Cerebellum (tissue), 4 donors: ENCODE measurements at places on chromosomes 5 and 9. TPM values are rescaled to one million over a fixed set of nuclear protein-coding genes. Genes with fewer than 3 reads are reported as not detected.

DNA sequence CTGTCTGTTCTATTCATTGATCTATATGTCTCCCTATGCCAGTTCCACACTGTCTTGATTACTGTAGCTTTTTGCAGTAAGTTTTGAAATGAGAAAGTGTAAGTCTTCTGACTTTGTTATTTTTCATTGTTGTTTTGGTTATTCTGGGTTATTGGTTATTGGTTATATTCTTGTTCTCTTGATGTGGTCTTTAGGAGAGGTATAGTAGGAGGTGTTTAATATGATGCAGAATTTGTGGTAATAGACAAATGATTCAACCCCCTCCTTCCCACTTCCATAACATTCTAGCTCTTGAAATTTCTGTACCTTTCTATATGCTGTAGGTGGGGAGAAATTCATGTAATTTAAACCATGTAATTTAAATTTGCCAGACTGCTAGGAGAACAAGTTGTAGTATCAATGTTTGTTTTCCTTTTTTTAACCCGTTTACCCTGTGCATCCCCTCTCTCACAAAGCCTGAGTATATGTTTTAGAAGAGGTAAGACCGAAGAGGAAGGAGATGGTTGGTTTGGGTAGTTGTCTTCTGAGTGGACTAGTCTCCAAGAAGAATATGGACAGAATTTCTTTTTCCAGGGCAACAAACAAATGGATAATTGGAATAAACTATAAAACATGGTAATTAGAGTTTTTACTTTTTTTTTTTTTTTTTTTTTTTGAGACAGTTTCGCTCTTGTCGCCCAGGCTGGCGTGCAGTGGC, 19.2 kb downstream of the ANKHD1 start:
- DNase-seq: no peak

DNA sequence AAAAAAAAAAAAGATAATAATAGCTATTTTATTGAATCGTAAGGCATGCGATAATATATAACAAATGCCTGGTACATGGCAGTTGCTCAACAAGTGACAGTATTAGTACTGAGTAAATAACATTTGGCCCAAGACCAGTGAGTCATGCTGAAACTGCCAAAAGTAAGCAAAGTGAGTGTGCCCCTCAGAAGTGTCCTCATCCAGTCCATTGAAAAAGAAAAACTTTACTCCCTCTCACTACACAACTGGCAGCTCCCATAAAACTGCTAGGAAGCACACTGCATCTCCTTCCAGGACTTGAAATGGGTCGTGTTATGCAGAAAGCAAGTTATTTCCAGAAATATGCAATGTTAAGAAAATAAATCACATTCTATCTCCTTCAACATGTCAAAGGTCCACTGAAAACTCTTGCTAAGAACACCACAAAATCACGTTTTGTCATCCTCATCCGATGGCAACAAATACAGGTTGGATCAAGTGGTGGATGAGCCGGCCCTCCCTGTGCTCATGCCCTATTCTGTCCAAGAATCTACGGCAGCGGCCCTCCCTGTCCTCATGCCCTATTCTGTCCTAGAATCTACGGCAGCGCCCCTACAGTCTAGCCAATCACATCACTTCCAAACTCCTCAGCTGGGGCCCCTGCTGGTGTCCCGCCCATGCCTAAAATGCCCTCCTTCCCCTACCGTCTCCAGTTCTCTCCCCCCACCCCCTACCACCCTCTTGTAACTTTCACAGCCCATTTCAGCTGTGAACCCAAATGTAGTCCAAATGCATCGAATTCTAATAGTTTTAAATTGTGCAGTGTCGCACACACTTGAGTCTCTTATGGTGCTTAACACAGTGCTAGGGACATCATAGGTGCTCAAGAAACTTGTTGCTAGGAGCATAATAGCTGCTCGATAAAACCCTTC, 12.5 kb downstream of the PTCH1 start:
- DNase-seq: peak; percentile 75

DNA sequence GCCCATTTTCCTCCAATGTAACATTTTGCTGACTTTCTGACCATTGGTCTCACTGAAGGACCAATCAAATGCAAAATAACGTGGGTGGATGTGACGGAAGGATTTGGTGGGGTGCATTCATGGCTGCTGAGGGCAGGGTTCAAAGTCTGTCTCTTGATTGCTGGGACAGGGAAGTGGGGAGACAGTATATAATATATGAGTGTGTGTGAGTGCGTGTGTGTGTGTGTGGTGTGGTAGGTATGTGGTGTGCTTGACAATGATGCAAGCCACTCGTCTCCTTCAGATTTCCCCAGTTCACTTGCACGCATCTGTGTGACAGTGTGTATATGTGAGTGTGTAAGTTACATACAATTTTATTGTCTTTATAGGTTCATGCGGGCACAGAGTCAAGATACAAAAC, 477.3 kb downstream of the DIRAS2 start:
- DNase-seq: no peak

GRCh38 chr5:30890377-30890776, 303.1 kb upstream of the CDH6 start:
- DNase-seq: no peak

- no peak for DNase-seq
Observed at GRCh38 chr5:117954331-117954730, 1034.0 kb downstream of the DTWD2 start.

- no peak for DNase-seq
Observed at GRCh38 chr5:57621624-57622023, 139.0 kb upstream of the ACTBL2 start.

- no peak for DNase-seq
Observed at GRCh38 chr9:93437996-93438395, 13.5 kb upstream of the FAM120A start.

DNA sequence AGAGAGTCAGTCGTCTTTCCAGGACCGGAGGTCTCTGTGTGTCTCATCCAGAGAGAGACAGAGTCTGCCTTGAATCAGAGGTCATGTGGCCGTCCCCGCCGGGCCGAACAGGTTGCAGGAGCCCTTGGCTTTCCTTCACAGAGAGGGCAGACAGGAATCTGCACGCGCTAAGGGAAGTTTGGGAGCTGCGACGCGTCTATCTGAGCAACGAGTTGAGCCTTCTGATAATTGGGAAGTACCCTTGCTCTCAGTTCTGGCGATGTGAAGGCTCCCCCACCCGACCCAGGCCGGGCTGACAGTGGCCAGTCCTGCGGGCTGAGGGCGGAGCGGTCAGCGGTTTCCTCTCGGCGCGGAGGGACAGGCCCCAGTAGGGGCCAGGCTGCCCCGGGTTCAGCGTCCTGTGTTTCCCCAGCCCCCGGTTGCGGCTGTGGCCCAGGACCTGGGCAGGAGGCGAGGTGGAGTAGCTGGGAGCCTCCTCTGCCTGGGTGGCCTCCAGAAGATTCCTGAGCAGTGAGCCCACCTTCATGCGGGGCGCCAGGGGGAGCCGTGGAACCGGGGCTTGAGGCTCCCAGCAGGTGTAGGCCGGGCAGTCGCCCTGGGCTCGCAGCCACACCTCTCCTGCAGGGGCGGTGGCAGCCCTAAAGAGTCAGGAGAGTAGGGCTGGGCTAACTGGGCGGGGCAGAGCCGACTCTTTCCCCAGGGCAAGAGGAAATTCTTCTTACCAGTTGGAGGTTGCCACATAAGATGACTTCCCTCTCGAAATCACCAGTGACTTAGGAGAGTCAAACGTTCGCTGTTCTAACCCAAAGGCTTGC, 13.9 kb downstream of the NR2F1 start:
- DNase-seq: no peak

DNA sequence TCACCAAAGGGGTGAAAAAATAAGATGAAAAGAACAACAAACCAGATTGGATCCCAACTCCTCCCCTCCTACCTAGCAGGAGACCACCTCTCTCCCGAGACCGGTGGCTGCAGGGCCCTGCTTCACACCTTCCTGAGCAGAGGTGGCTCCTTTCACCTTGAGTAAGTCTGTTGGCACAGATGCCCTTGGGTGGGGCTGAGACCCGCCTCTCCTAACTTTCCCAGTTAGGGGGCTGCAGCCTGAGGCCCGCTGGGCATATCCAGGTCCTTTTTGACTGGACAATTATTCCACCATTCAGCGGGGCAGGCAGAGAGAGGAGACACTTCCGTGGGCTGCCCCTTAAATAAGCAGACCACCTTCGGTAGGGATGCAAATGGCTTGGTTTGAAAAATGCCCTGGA, 1.3 kb downstream of the SLC25A48 start:
- DNase-seq: no peak

DNA sequence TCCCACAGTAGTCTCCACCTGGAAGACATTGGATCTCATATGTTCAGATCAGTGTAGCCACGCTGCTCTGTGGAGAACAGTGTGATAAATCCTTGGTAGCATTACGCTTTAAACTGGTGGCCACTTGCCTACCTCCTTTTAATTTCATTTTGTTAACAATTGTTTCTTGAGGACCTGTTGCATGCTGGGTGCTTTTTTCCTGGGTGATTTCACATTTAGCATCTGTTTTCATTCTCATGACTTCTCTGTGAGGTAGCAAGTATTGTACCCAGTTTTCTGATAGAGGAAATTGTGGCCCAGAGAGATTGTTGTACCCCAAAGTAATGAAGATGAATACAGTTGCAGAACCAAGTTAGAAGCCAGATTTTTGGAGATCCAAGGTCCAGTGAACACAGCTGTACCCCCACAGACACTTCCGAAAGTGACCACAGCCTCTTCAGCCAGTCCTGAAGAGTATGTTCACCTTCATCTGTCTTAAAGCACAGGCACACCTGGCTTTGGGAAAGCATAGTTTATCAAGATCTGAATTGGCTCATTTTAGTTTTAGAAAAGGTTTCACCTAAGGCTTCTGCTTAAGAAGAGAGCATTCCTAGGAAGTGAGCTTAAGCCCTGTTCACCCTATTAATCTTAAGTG, 75.2 kb downstream of the F2RL2 start:
- DNase-seq: no peak

- DNase-seq: no peak
Observed at GRCh38 chr5:15727375-15727774, 227.4 kb downstream of the FBXL7 start.

- no peak for DNase-seq
Observed at GRCh38 chr5:155091063-155091648, 77.6 kb downstream of the KIF4B start.

DNA sequence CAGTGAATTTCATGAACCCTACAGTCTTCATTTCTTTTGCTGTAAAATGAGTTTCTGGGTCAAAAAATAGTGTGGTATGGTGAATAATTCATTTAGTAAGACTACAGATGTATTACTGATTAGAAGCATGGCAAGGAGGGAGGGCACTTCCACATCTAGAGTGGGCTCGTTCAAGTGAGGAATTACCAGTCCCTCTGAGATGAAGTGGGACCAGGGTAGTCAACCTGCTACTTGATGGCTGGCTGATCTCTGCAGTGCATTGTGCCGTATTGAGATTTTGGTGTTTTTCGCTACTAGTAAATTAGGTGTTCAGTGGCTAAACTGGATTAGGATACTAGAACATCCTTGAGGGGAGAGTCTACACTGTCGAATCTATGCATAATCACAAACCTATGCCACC, 10.8 kb downstream of the CDC37L1 start:
- no peak for DNase-seq

DNA sequence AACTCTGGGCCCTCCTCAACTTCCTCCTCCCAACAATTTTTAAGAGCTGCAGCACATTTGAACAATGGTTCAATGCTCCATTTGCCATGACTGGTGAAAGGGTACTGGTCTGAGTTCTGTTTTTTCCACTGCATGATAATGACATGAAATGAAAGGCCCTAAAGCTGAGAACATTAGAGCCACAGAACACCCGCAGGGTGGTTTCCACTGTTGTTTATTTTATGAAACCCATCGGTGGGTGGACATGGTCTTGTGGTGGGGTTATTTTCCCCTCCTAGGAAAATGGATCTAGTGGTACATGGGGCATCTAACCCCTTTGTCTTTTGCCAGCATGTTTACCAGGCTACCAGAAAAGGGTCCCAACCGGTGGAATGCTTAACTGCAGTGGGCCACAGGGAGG, 71.8 kb downstream of the SMARCA2 start:
- DNase-seq: no peak

DNA sequence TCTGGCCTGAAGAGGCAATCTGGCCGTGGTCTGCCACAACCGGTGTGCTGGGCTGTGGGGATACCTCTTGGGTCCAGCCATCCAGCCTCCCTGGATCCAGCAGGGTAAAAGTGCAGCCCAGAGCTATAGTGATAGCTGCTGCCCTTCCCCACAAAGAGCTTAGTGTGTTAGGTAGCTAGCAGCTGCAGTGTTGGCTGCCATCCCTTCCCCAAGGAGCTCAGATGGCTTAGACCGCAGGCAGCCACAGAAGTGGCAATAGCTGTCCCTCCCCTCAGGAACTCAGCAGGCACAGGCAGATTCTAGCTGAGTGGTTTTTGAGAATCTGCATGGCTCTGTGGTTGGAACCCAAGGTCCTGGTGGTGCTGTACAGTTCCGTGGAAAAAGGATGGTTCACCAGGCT, 40.1 kb downstream of the GIN1 start:
- no peak for DNase-seq

- DNase-seq: no peak
Observed at GRCh38 chr5:131857388-131857787, 60.6 kb upstream of the FNIP1 start.

- no peak for DNase-seq
Observed at GRCh38 chr9:61673664-61674381, 484.0 kb downstream of the SPATA31A7 start.

Gene FAM153A
- 10.1 TPM for total RNA-seq

Gene STC2
- 0.64 TPM for total RNA-seq

Gene NR2F1-AS1
- 70.1 TPM for total RNA-seq

Gene TTF1
- total RNA-seq: 8.5 TPM

Gene SCGB3A2
- not detected for total RNA-seq

Gene ZNF79
- total RNA-seq: 11.9 TPM

Gene GAS1
- total RNA-seq: 19.6 TPM

Gene SPATA31E1
- not detected for total RNA-seq

Gene STKLD1
- 2.0 TPM for total RNA-seq

Gene PCDHB15
- 25.0 TPM for total RNA-seq

Gene C9
- total RNA-seq: not detected

Gene TMEM232
- 27.9 TPM for total RNA-seq
